ENCODE measurements at places on chromosomes 2 and 18.

DNA sequence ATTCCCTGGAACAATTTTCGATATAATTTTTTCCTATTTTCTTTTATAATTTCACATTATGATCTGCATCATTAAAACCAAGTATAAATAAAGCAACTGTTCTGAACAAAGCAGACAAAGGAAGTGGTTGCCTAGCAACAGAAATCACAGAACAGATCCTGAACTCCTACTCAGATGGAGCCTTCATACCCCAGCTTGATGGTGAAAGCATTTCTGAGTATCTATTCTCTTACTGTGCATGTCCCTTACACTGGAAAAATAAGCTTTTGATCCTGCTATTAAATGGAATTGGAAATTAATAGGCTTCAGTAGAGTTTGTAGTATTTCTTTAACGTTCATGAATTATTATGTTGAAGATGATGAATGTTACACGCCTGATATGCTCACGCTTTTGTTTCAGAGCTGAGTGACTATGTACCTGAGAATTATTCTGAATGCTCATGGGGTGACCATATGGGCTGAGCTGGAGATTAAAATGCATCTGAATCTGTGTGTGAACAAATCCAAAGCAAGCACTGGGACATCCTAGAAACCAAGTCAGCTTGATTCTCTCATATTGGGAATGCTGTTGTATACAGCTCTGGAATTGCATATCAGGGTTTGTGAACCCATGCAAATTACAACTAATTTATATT is 254.0 kb downstream of the KCNJ3 start:
- no peak for DNase-seq

- no peak for DNase-seq
Measured at GRCh38 chr2:208595386-208596275, 189.0 kb downstream of the PTH2R start.

- DNase-seq, result no peak
Measured at GRCh38 chr2:21727101-21727500, 603.3 kb downstream of the TDRD15 start.

DNA sequence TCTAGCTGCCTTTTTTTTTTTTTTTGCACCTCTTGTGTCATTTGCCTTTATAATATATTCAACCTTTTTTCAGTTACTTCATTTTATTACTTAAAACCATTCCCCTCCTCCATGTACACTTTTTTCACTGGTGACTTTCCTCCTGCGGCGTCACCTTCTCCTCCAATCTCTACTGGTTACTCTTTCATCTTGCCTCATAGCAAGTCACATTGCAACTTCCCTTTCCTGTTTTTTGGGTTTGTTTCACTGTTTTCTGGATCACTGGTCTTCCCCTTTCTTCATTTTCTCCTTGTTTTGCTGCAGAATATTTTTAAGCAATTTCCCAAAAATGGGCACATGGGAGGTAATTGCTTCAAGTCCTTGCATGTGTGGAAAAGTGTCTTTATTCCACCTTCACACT is 37.7 kb upstream of the GPR155 start:
- no peak for DNase-seq

DNA sequence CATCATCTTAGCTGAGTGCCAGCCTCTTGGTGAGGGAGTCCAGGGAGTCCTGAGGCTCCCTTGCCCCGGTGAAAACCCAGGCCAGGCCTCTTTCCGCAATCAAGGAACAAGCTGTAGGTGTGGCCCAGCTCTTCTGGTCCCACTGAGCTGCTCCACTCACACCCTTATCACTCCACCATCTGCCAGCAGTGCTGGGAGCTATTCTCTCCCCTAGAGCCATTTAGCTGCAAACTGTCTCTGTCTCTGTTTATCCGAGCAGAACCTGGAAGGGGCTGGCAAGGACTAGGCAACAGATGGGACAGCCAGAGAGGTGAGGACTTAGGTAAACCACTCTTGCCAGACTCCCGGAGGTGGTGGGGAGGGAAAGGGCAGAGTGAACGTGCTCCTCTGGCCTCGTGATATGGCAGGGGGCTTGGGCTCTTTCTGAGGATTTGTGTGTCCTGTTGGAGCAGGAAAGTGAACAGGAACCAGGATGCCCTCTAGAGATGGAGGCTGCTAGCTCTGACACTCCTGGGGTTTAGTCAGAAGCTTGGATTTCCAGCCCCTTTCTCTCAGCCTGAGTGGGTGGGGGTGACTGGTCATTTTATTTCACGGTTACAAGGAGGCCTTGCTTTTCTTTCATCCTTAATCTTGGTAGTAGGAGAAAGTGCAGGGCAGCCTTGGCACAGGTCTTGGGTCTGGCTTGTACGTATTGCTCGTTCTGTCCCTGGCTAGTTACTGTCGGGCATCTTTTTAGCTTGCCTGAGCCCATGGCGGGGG is 19.6 kb downstream of the B3GNT2 start:
- DNase-seq, result no peak

DNA sequence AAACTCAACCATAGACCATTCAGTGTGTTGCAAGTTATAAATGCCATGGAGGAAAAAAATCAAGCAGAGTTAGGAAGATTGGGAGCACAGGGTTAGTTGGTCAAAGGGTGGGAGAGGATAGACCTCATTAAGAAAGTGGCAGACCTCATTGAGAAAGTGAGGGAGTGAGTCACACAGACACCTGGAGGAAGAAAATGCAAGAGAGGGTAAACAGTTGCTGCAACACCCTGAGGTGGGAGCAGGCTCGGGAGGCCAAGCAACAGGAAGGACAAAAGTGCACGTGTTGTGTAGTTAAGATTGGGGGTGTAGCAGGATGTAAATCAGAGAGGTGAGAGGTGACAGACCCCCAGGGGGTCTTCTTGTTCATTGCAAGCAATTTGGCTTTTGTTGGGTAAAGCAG is 6.4 kb downstream of the IL1RL1 start:
- no peak for DNase-seq

- DNase-seq, result no peak
Measured at GRCh38 chr2:211512806-211513205, 956.4 kb downstream of the CPS1 start.

Data from COLO829 (cell line).